ENCODE measurements at places on chromosomes 3 and 15.

DNA sequence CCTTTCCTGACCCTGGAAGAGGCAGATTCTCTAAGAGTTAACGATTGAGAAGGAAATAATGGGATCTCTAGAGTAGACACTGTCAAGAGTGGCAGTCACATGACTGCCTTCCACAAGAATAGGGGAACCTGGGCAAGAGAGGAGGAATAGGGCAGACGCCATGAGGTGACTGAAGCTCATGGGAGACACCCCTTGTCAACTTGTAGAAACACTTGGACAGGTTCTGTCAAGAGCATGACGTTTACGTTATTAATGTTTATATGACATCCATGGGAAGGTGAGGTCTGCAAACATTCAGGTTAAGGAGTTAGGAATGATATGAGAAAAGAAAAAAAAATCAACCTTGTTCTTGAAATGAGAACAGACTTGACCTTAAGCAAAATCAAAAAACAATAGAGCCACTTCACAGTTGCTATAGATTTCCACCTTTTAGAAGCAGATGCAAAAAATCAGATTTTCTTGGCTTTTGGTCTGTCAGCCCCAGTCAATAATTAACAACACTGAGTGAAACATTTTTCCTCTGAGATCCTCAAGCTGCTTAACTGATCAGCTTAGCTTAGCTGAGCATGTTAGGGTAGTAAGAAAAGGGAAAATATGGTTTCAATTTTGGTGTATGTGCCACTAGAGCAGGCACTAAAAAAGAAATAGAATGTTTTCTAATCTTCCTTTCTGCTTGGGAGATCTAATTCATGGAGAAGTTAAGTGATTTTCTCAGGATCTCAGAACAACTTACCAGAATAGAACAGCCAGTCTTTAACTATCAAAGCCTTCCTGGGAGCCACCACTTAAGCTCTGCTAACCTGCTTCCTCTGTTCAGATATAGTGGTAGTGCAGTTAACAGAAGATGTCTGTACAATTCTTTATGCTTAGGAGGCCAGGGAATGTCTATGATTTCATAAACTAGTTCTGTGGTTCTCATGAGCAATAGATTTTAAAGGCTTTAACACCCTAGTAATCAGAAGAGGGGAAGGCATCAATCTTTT is 116.9 kb downstream of the B3GALNT1 start:
- DNase-seq, result no peak

DNA sequence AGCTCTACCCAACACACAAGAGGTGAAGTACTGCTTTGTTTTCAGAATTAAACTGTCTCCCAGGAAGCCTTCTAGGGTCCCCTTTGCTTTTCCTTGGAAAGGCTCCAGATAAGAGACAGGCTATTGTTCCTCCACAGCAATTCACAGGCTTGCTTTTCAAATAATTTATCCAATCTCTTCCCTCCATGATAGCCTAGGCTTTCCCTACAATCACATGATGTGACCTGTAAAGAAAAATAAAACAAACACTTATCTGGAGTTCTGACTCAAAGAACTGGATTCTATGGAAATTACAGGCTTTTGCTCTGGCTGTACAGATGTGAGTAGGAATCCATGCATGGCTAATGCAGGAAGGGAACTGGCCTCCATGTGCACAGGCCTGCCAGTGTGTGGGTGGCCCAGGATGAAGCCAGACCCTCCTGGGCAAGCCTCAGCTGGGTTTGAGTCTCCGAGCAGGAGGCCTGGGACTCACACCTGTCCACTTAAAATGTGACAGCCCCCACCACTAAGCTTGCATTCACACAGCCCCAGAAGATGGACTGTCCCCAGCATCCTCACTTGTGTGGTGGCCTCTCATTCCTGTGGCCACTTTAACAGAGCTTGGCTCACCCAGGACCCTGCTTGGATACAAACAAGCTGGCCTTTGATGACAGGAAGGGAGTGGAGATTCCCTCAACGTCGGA is 75.8 kb upstream of the LEKR1 start:
- DNase-seq, result no peak

- DNase-seq, result no peak
Observed at GRCh38 chr3:57972531-57973111, 35.6 kb upstream of the FLNB start.

DNA sequence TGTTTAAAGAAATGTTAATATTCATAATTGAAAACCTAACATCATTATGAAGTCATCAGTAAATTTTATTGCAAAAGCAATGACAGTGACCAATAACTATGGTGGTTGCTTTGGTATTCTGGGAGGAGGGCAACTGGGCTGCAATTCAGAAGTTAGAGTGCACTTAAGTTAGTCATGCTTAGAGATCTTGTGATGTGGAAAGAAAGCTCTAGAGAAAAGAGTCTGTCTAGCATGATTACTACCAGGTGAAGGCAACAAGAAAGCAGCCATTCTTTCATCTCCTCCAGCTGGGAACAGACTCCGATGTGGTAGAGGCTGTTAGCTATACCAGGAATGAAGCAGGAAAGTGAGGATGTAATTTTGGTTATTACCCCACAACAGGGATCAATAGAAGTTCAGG is 625.6 kb downstream of the SI start:
- DNase-seq, result no peak

- DNase-seq, result no peak
Observed at GRCh38 chr15:92655178-92655995, at the start of gene FAM174B. TSS of gene FAM174B (minus strand) at chr15:92655775.

DNA sequence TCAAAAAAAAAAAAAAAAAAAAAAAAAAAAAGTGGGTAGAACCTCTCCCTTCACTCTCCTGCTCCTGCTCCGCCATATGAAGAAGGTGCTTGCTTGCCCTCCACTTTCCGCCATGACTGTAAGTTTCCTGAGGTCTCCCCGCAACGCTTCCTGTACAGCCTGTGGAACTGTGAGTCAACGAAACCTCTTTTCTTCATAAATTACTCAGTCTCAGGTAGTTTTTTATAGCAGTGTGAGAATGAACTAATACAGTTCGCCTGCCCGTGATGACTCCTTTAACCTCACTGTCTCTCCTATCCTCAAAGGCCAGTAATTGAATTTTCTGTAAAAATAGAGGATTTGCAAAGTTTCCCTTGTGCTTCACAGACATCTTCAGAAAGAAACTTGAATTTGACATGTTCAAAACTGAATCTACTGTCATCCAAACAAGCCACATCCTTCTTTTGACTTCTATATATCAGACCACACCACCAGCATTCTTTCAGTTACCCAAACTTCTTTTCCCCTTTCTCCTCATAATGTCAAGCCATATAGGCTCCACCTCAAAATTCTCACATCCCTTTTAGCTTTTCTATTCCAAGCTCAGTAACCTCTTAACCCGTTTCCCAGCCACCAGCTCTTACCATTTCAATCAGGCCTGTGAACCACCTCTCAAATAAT is 44.3 kb downstream of the P2RY1 start:
- no peak for DNase-seq

DNA sequence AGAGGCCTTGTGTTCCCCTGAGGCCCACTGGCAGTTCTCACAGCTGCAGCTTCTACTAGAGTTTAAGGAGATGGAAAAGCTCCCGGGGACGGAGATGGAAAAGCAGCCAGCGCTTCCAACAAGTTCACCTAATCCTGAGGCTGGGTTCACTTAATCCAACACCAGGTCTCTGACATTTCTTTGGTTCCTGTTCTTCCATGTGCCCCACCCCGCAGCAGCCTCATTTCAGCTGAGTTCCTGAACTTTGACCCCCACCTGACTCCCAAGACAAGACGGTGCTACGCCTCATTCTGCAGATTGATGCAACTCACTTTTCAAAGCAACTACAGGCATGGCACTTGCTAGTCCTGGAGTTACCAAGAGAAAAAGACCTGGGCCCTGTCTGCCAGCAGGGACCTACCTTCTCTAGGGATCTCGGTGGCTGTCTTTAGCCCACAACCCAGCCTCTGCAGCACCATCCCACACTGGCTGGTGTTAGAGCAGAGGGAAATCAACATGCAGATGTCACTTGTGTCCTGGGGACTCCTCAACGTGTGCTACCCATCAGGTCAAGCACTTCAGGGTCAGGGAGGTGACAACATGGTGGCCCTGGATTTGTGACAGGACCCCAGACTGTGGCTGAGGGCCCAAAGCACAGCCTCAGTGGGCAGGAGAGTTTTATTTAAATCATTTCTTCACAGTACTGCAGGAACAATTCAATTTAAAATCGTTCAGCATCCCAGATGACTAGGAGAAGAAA is 406.1 kb downstream of the VPS13C start:
- DNase-seq, result no peak

DNA sequence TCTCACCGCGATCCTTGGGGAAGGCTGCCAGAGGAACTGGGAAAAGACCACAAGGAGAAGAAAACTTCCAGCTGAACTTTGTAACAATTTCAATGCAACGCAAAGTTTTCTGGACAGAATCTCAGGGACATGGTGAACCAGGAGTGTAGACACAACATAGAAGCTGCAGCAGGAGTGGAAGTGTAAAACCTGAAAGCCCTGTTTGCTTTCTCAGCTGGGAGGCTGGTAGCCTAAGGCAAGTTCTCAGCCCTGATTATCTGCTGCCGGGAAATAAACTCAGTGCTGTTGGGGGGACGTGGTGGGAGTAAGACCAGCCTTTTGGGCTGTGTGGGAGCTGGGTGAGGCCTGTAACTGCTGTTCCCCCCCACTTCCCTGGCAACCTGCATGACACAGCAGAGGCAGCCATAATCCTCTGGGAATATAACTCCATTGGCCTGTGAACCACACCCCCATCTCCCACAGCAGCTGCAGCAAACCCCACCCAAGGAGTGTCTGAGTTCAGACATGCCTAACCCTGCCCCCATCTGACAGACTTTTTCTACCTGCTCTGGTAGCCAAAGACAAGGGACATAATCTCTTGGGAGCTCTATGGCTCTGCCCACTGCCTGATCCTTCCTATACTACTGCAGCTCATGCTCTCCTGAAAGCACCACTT is 106.7 kb downstream of the ZNF621 start:
- DNase-seq, result no peak

DNA sequence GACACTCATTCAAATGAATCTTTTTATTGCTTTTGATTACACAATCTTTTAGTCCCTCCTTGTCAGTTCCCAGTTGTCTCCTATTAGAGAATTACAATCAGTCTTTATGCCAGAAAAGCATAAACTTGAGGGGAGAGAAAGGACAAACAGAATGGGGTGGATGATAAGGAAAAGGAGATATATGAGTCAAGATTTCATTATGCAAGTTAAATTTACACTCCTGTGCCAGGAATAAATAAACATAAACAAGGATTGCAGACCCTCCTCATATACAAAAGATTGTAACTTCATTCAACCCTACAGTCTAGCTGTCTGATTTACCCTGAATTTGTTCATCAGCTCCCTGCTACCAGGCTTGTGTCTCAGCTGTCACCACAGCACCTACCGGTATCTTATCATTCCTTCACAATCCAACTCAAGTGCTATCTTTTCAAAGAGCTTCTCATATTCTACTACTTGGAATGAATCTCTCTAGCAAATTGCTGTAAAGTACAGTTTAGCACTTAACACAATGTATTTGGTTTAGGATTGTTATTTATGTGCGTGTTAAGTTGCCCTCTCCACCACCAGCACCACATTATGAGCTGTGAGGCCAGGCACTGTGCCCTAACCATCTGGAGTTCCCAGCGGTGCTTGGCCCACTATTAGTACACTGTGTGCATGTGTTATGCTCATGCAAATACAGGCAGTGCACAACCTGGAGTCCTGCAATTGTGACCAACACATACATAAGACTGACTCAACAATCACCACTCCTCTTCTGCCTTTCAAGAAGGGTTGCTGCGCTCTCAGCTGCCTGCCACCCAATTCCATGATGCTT is 504.1 kb downstream of the TBL1XR1 start:
- DNase-seq, result no peak

GRCh38 chr3:78283994-78284393 is 1244.1 kb downstream of the ROBO2 start:
- DNase-seq, result no peak

DNA sequence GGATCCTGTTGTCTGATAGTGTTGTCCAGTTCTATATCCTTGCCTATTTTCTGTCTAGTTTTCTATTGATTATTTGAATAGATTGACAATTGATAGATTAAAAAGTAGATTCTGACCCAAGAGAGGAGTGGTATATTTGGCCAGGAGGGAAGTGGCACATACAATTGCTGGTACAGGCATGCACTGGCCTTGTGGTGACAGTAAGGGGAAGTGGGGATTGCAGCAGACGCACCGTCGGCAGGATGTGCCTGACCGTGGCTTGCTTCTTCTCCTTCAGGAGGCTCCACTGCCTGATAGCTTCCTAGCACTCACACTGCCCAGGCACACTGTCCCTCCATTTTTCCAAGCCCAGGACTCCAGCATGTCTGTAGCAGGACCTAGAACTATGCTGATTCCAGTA is 10.5 kb downstream of the GABRG3 start:
- no peak for DNase-seq

DNA sequence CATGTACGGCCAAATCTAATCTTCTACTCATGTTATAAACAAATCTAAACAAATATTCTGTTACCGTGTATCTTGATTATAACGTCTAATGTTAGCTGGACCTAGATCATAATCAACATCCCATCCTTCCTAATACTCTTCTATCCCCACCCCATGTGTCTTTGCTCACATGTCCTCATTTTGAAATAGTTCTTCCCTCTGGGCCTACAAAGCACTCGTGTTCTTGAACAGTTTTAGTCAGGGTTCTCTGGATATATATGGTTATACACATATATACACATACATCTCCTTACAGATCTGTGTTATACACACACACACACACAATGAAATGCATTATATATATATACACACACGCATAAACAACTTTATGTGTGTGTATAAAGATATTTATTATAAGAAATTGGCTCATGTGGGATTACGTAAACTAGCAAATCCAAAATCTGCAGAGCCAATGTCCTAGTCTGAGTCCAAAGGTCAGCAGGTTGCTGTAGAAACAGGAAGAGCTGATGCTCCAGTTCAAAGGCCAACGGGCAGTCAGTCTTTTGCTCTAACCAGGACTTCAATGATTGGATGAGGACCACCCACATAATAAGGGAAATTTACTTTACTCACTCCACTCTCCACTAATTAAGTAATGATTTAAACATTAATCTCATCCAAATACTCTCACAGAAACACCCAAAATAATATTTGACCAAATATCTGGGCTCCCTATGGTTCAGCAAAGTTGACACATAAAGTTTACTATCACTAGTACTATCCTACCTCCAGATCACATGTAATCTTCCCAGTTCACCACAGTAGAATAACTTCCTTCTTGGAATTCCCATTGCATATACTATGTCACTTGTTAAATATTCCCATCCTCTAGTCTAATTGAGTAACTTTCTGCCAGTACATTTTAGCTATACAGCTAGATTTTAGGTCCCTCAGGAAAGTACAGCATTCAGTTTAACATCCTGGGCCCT is 450.0 kb downstream of the ROBO1 start:
- DNase-seq, result no peak

- no peak for DNase-seq
Observed at GRCh38 chr15:80498652-80499051, 94.5 kb downstream of the ARNT2 start.

All from NCI-H1417 treated with DMSO at 0.1 percent for 48 hours (cell line).